ENCODE measurements at places on chromosomes 4 and X. TPM values are rescaled to one million over a fixed set of nuclear protein-coding genes. Genes with fewer than 3 reads are reported as not detected.

DNA sequence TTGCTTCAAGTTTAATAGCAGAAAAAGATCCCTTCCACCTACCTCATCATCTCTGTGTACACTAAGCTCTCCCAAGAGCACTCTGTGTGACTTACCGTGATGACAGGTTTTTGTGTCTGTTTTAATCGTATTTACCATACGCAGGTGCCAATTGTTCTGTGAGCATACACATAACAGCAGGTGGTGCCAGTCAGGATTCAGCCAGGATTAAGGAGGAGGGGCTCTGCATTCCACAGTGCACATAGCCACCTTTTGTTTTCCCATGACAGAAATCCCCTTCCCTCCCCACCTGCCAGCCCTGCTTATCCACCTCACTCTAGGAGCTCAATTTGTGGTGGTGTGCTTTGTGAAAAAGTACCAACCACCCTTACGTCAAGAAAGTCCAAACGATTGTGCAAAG is 14.8 kb downstream of the ANK2 start:
- DNase-seq = no peak

DNA sequence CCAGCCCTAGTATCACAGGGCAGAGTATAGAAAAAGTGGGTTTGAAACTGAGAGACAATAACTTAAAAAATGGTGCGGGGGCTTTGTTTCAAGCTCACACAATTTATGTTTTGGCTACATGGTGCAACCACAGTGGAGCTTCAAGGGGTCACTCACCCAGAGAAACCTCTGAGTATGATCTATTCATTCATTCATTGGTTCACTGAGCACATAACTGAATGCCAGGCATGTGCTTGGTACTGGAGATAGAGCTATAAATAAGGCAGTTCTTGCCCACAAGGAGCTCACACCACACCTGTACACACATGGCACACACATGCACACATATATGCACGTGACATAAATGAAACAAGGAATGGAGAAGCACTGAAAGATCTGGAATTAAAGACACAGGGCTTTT is 171.4 kb downstream of the NHS start:
- DNase-seq = no peak

GRCh38 chr4:101357751-101358150 is 10.4 kb upstream of the PPP3CA start:
- DNase-seq = no peak

GRCh38 chr4:169986369-169986768 is 39.8 kb downstream of the MFAP3L start:
- no peak for DNase-seq

GRCh38 chr4:15695240-15695699 is 7.6 kb upstream of the BST1 start:
- DNase-seq = no peak

GRCh38 chr4:5165420-5166369 is 114.4 kb downstream of the STK32B start:
- DNase-seq = no peak

GRCh38 chr4:121155893-121156292 is 8.2 kb downstream of the TNIP3 start:
- no peak for DNase-seq

PASD1 gene
- total RNA-seq = not detected

RHOXF1 gene
- total RNA-seq = 1.1 TPM

DNA sequence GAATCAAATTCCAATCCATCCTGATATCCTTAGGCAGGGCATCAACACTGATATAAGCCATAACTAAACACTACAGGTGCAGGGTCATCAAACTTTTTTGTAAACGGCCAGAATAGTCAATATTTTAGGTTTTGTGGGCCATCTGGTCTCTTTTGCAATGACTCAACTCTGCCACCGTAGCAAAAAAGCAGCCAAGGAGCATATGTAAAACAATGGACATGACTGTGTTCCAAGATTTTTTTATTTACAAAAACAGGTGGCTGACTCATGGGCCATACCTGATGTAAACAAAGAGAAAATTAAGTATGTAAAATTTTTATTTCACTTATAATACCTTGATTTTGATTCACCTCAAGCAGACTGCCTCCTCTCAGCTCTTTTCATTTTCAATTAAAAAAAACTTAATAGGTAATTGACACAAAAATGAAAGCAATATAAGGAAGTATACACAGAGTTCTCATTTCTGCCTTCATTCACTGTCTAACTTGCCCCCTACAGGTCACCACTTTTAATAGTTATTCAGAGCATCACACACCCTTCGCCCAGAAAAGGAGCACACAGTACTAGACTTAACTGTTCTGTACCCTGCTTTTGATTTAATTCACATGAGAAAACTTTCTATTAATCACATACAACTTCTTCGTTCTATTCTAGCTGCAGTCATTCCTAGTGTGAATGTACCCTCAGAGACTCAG is 35.3 kb upstream of the GPM6B start:
- DNase-seq = no peak

DNA sequence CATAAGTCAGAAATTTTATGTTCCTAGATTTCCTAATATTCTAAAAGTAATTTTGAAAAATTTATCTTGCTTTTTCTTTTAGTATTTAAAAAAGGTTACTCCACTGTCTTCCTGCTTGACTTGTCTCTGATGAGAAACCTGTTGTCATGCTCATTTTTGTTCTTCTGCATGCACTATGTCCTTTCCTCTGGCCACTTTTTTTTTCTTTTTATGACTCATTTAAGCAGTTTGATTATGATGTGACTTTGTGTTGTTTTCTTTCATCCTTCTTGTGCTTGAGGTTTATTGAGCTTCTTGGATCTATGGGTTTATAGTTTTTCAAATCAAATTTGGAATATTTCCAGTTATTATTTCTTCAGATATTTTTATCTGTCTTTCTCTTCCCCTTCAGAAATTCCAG is 12.0 kb upstream of the UFSP2 start:
- no peak for DNase-seq

DNA sequence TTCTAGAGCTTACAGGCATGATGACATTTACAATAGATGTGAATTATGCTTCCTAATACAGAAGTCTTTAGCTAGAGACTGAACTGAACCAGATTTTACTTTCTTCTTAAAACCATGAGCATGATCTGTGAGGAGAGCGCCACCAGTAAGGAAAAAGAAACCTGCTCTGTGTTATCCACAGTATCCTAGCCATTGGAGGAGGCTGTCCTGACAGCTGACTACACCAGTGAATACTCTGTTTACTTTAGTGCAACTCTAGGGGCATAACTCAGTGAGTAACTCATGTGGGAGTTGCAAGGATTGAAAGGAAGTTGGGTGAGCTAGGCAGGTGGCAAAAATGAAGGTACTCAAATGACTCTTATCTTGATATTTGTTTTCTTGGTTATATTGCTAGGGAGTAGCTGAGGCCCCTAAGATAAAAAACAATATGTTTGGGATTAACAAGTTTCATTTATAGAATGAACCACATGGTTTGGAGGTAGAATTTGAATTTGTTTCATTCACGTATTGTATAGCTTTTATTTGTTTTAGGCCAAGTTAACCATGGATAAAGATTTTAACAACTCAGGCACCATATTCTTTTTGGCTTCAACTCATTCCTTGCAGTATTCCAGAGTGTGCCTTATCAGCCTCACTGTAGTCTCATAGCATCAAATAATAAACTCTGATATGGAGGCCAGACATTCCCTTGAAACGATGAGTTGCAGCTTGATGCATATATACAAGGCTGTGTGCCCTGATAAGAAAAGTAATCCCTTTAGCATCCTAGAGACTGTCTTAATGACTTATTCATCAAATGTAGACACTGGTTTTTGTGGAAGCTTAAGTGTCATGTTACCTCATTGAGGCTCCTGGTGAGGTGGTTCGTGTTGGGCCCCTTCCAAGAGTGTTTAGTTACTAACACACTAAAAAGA is 2.5 kb downstream of the BMP3 start:
- no peak for DNase-seq

- no peak for DNase-seq
These were observed 123.6 kb downstream of the PCDH18 start for GRCh38 chr4:137408527-137409177.

DNA sequence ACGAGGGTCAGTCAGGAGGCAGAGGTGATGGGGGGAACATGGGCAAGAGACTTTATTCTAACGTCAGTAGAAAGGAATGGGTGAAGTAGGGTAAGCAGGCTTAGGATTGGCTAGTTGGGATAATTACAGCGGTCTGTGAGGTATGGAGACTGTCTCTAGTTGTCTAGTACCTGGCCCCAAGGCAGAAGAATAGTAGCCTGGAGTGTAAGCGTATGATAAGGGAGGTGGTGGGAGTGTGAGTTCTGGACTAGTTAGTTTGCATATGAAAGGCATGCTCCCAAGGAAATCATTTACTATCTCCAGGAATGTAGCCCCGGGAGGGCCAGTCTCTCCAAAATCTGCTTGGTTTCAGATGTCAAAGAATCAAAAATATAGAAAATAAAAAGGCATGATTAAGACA is 219.6 kb upstream of the ANXA3 start:
- no peak for DNase-seq

GRCh38 chr4:161285461-161285860 is 878.3 kb downstream of the FSTL5 start:
- no peak for DNase-seq

- DNase-seq = no peak
These were observed 258.7 kb upstream of the CPEB2 start for GRCh38 chr4:14743601-14744000.

GAGE1 gene
- not detected for total RNA-seq

GRCh38 chrX:13815664-13816063 is 1.2 kb downstream of the GPM6B start:
- no peak for DNase-seq

DNA sequence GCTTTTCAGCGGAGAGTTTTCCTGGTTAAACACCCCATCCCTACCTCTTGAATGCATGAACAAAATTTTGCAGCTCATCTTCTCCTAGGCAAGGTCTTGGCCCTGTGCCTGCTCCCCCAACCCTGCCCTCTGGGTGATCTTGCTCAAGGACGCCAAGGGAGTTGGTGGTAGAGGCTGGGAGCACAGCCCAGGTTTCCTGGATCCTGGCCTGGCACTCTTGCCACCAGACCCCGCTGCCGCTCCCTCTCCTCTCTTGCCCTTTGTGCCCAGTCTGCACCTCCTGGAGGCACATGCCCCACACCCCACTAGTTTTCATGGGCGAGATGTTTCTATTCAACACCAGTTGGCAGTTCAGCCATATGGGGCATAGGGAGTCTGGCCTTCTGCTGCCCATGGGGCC is 37.3 kb downstream of the TSC22D3 start:
- DNase-seq = no peak
